ENCODE measurements at places on chromosomes 4 and X.

- DNase-seq, result no peak
Measured at GRCh38 chrX:43996491-43996890, 23.3 kb upstream of the NDP start.

GRCh38 chr4:96094183-96094582 is 254.3 kb downstream of the PDHA2 start:
- no peak for DNase-seq

- no peak for DNase-seq
Measured at GRCh38 chrX:21996872-21997455, 35.2 kb upstream of the PHEX start.

DNA sequence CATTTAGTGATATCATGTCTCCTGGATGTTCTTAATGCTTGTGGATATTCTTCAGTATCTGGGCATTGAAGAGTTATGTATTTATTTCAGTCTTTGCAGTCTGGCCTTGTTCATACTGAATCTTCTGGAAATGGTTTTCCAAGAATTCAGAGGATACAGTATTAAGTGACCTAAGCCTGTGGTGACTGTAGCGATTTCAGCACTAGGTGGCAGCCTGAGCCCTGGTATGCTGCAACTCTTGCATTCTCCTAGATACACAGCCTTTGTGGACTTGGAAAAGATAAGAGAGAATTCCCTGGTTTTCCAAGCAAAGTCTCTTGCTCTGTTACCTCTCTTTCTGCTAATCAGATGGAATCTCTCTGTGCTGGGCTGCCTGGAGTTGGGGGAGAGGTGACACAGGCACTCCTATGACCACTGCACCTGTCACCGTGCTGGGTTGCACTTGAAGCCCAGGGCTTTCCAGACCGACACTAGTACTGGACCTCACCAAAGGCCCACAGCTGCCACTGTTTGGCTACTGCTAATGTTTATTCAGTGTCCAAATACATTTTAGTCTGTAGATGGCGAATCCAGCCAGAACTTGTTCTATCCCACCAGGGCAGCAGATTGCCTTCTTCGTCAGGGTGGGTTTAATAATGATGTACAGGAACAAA is 19.3 kb upstream of the SPIN2A start:
- DNase-seq, result no peak

- DNase-seq, result no peak
Measured at GRCh38 chr4:74755486-74755885, 38.8 kb downstream of the BTC start.

GRCh38 chr4:15992167-15992485 is 29.2 kb upstream of the FGFBP2 start:
- no peak for DNase-seq

DNA sequence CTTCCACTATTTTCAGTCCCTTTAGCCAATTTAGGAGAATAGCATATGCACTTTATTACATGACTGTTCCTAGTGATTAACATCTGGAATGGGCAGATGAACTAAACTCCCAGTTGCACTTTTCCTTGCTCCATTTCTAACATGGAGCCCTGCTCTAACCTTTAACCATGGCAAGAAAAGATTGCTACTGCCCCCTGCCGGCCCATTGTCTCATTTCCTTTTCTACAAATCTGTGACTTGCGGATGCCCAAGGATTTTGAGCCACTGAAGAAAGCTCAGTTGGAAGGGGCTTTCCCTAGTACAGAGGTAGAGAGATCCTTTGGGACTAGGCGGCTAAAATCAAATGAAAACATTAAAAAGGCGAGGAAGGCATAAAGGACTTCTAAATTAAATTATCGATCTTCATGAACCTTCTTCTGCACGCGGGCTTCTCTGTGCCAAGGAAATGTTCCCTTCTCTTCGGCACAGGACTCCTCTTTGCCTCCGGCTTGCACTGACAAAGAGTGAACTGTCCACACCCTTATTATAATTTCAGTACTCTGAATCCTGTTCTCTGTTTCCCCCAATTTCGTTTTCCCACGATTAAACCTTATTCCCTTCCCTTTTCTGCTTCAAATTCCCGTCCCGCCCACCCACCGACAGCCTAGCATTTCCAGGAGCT is 577 bp upstream of the GLRA2 start:
- DNase-seq, result no peak

DNA sequence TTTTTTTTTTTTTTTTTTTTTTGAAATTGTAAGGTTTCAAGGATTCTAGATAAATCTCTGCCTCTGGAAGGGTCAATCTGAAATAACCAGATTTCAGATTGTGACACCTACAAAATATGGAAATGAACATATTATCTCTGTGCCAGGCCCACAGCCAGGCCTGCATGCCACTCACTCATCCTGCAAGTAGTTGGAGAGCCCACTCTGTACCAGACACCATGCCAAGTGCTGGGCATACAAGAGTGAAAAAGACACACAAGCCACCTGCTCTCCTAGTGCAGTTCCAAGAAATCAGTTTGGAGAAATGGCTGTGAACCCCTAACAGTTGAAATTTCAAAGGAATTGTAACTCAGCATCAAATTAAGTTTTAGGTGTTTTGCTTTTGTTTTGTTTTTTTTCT is 145.9 kb upstream of the NOCT start:
- DNase-seq, result no peak
